Tibial nerve (tissue), 4 donors: ENCODE measurements at places on chromosomes 4 and X. TPM values are rescaled to one million over a fixed set of nuclear protein-coding genes. Genes with fewer than 3 reads are reported as not detected.

DNA sequence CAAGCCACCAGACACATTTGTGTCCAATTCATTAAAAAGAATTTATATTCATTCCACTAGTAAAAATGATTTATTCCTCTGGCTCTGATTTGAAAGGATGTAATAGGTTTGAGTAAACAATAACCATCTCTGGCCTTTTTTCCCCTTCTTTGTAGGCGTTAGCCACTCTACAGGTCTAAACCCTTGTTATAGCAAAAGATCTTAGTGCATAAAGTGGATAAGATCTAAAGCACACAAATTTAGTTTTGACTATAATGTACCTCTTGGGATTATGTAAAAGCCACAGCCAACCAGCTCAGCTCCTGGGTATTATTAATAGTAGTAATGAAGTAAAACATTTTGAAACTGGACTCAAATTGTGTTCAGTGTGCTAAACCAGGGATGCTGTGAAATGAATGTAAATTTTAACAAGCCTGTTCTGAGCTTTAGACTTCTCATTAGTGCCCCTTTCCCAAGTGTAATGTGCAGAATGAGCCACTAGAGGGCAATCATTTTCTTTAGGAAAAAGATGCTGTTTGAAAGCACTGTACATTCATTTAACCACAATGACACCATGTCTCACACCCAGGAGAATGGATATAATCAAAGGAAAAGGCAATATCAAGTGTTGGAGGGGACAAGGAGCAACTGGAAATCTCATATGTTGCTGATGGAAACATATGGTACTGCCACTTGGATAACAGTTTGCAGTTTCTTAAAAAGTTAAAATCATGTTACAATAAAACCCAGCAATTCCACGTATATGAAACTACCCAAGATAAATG is 69.7 kb downstream of the KLHL8 start:
- DNase-seq = peak; percentile 95
- H3K4me1 ChIP-seq = no peaks in the 10 kb centered on the region
- H3K4me3 ChIP-seq = no peak overlapping the region
- no peaks in the 10 kb centered on the region for H3K36me3 ChIP-seq
- no peak overlapping the region for H3K27ac ChIP-seq
- no peaks in the 10 kb centered on the region for H3K27me3 ChIP-seq

GRCh38 chrX:139077281-139078250 is 366.0 kb upstream of the FGF13 start:
- no peak overlapping the region for H3K4me3 ChIP-seq
- no peaks in the 10 kb centered on the region for H3K4me1 ChIP-seq
- no peak for DNase-seq

DNA sequence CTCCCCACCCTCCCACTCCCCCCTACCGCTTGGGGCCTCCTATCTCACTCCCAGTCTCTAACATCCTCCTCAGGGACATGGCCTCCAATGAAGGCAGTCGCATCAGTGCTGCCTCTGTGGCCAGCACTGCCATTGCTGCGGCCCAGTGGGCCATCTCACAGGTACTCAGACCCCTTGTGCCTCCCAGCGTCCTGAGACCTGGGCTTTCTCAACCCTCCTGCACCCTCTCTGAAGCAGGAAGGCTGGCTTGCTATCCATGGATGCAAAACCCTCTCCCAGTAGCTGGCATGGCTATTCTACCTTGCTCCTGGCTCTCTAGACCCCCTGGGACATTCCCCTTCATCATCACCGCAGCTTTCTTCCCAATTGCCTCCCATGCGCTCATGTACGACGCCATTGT is 13.3 kb upstream of the UBA1 start:
- H3K4me3 ChIP-seq = no peak overlapping the region
- no peak overlapping the region for H3K27ac ChIP-seq
- H3K4me1 ChIP-seq = no peaks in the 10 kb centered on the region
- DNase-seq = no peak
- peaks cover 93% of the 10 kb centered on the region for H3K36me3 ChIP-seq

- H3K4me3 ChIP-seq = no peak overlapping the region
- no peaks in the 10 kb centered on the region for H3K27me3 ChIP-seq
- no peak overlapping the region for H3K27ac ChIP-seq
- H3K4me1 ChIP-seq = no peaks in the 10 kb centered on the region
These were observed 144.5 kb downstream of the GC start for GRCh38 chr4:71639380-71639779.

- no peaks in the 10 kb centered on the region for H3K27me3 ChIP-seq
- H3K4me3 ChIP-seq = no peak overlapping the region
- no peak overlapping the region for H3K27ac ChIP-seq
- no peaks in the 10 kb centered on the region for H3K36me3 ChIP-seq
- DNase-seq = peak; percentile 20
These were observed 14.0 kb upstream of the ZCCHC18 start for GRCh38 chrX:104098151-104098808.

DNA sequence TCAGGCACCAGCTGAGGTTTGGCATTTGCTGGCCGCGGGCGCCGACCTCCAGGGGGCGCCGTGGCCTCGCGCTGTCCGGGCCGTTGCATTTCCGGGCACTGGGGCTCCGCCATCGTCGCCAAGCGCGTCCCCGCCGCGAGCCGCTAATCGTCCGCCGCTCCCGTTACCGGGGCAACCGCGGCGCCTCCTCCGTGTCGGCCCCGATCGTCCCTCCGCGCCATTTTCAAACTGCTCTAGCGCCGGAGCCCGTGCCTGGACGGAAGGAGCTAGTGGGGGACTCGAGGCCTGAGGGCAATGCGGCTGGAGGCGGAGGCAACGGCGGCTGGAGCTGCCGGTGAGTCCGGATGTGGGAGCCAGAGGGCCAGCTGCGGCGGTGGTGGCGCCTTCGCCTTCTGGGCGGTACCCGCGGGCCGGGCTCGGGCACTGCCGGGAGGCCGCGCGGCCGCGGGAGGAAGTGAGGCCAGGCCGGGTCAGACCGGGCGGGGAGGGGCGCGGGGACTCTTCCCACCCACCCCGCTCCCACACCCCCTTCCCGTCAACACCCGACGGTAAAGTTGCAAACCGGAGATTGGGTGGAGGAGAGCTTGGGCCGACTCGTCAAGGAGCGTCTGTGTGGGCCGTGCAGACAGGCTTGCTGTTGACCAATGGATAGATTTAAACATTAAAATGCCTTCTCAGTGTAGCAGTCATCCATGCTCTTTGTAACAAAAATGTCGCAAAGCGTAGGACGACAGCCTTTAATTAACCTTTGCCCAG is at the start of gene CEP135:
Gene CEP135, plus strand, starts transcription at position 220 of the 756 bp plus-strand sequence. CDS start 3,186 bp downstream, outside the sequence.
- H3K4me1 ChIP-seq = peaks cover 26% of the 10 kb centered on the region
- H3K27ac ChIP-seq = peak within 1 kb of the TSS; percentile 73
- DNase-seq = peak; percentile 79
- no peaks in the 10 kb centered on the region for H3K36me3 ChIP-seq
- H3K4me3 ChIP-seq = peak within 1 kb of the TSS; percentile 76
- H3K27me3 ChIP-seq = no peaks in the 10 kb centered on the region

DNA sequence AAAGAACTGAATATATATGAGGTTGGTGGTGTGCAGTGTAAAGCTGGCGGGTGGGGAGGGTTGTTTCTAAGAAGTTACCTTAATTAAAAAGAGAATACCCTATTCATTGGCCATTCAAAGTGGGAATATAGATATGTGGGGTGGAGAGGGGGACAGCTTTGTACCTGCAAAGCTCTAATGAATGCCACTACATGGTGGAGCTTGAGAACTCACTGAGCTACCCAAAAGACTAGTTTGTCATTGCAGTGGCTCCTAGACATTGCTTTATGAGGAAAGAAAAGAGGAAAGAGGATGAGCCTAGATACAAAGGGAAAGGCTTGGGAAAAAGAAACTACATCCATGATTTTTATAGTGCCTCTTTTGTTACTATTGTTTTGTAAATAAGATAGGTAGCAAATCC is 209.9 kb upstream of the SPRY1 start:
- H3K4me3 ChIP-seq = no peak overlapping the region
- no peak for DNase-seq
- H3K36me3 ChIP-seq = no peaks in the 10 kb centered on the region
- H3K27ac ChIP-seq = no peak overlapping the region

- no peak overlapping the region for H3K4me3 ChIP-seq
- peak overlapping the region; percentile 77 for H3K27ac ChIP-seq
- no peaks in the 10 kb centered on the region for H3K36me3 ChIP-seq
- no peaks in the 10 kb centered on the region for H3K4me1 ChIP-seq
- H3K27me3 ChIP-seq = no peaks in the 10 kb centered on the region
These were observed 105.9 kb downstream of the IL1RAPL1 start for GRCh38 chrX:28693101-28693500.

BEX2 gene
- not detected for total RNA-seq

PRDM8 gene
- total RNA-seq = 11.8 TPM

P2RY8 gene
- total RNA-seq = 1.2 TPM

CFAP97 gene
- 30.3 TPM for total RNA-seq

MSANTD1 gene
- 1.5 TPM for total RNA-seq
